ENCODE measurements at places on chromosomes 13 and 19.
A peak's percentile ranks its signal among the peaks of the same experiment; 100 is the strongest.

DNA sequence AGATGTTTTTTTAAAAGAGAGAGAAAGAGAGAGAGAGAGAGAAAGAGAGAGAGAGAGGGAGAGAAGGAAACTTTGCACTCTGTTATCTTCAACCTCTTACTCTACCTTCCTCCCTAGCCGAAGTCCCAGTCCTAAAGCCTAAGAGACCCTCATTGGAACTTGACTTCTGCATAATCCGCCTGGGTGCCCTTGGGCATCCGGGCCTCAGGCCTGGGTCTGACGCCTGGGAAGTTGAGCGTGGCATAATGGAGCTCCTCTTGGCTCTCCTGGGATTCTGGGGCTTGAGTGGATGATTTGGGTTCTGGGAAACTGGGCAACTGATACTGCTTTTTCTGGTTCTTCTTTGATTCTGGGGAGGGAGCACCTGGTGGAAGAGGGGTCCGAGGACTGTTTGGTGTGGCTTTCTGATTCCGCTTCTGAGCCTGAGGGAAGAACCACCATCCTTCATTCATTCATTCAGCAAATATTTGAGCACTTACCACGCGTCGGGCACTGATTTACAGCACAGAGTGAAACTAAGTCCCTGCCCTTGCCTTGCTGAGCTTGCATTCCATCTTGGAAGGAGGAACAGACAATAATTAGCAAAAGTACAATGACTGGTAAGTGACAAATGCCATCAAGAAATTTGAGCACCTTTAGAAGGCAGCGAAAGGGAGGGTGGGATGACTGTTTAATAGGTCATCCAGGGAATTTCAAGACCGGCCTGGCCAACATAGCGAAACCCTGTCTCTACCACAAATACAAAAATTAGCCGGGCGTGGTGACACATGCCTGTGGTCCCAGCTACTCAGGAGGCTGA lies 6.3 kb downstream of the SIGLEC10 start:
- no peak for DNase-seq

DNA sequence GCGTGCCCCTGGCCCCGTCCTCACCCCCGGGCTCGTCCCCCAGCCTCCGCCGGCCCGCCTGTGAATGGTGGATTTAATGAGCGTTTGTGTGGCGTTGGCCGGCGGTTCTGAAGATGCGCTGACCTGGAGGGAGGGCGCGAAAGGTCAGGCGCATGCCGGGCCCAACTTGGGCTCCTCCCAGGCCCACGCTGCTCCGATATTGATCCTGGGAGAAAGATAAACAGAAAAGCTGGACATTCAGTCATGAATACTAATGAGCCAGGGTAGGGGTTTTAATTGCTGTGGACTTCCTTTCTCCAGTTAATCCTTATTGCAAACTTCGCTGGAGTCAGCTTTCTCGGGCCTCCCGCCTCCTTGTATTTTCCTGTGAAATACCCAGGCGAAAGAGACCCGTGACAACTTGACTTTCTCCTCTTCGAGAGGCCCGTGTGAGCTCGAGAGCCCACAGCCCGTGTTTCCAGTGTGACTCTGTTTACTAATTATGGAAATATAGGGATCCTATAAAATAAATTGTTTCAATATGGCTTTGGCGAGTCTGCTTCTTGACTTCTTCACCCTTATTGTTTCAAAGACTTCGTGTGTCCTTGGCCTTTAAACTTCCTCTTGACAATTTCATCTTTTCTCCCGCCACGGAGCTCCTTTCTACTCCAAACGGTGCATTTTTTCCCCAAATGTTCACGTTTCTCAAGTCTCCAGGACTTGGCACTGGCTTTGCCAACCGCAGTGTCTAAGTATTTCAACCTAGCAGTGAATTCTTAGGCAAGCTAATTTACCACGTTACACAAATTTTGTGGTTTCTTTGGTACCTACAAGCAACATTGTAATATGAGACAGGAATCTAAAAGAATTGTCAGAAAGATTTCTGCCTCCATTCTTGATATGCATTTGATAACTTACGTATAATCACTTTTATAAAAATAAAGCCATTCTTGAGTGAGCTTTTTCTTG lies 10.5 kb downstream of the ZIC2 start:
- DNase-seq = no peak

DNA sequence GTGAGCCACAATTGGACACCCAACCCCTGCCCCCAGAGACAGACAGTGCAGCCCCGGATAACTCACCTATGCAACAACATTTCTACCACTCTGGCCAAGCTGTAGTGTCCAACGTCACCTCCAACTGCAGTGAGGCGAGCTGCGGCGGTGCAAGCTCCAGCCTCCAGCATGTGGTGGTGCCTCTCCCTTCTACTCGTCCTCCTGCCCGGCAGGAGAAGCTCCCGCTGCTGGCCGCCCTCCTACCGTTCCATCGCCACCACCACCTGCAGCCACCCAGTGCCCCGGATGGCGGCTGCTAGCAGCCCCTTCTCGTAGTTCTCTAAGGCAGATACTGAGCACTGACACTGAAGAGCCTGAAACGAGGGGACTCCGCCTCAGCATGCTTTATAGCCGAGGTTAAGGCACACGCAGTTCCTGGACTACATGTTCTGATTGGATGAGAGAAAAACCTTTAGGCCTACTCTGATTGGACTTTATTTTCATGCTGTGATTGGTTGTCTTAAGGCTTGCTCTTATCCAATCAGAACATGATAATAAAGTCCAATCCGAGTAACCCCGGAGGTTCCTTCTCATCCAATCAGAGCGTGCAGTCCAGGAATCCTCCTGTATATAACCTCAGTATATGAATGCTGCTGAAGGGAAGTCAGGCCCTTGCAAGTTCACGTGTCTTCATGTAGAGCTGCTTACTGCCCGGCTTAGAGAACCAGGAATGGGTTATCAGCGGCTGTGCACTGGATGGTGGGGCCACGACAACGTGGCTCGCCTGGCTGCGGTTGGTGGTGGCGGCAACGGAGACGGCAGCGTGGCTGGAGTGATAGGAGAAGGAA lies 63.5 kb downstream of the TUBA3C start:
- no peak for DNase-seq

DNA sequence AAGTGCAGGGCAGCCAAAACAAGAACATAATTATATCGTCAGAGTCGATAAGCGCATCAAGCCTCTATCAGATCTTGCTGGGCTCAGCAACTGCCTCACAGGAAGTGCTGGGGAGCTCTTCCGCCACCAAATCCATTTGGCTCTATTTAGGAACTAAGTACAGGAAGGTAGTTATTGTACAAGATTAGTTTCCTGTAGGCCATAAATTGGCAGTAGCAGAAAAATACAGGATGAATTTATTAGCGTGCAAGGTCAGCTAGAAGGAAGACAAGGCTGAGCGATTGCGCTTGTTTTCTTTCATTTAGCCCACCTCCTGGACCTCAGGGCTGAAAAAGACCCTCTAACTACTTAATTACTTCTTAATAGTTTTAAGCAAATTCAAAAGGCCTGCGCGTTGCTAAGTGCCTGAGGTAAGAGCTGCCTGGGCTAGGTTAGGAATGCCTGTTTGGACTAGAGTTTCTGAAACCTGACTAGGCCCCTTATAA lies 118.5 kb downstream of the IRS2 start:
- DNase-seq = no peak

GRCh38 chr13:44908712-44909111 lies 80.6 kb downstream of the NUFIP1 start:
- no peak for DNase-seq

GRCh38 chr13:35531526-35531925 lies 55.0 kb upstream of the MAB21L1 start:
- DNase-seq = no peak

GRCh38 chr13:112756511-112756966 lies 66.7 kb downstream of the ATP11A start:
- DNase-seq = no peak

DNA sequence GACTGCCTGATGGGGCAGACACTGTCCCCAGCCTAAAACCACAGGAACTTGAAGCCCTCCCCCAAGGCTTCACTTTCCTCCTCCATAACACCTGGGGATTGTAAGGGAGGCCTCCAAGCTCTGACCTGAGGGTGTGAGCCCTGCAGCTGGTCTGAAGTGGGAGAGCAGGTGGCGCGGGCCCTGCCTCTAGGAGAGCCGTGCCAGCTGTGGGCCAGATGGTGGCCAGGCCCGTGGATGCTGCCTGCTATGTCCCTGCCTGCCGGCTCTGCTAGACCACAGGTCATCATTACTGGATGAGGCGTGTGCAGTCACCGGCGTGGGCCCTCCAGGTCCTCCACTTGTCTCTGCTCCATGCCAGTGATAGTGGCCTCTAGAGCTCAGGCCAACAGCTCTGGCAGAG lies 3.5 kb upstream of the KLHL26 start:
- DNase-seq = no peak

GRCh38 chr13:46655377-46656180 lies 102.6 kb downstream of the LRCH1 start:
- DNase-seq = no peak

DNA sequence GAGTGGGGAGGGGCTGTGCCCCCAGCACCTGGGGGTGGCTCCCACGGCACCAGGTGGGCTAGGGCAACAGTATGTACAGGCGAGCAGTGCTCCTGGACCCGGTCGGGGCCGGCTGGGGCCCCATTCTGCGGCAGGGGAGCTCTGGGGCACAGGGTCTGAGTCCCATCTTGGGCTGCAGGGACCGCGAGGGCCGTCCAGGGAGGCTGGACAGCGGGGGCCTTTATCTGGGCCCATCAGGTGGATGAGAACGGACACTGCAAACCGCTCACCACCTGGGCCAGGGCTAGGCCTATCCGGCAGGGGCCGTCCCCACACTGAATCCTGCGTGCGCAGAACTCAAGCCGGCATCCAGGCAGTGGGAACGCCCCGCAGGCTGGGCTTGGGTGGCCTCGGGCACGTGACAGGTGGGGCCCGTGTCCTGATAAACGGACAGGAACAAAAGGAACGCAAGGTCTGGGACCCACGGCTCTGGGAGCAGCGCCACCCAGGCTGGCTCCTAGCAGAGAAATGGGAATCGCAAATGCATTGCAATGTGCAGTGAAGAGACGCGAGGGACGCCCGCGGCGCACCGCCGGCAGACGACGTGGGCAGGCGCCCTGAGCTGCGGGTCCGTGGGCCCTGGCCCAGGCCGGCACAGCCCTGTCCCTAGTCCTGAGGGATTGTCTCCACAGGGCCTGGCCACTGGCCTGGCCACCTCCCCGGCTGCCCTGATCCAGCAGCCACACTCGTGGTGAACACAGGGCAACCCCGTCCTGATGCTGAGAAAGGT lies 29.7 kb downstream of the BTBD2 start:
- DNase-seq = no peak

GRCh38 chr13:113209759-113210421 lies 477 bp downstream of the CUL4A start:
- DNase-seq = peak; percentile 80

DNA sequence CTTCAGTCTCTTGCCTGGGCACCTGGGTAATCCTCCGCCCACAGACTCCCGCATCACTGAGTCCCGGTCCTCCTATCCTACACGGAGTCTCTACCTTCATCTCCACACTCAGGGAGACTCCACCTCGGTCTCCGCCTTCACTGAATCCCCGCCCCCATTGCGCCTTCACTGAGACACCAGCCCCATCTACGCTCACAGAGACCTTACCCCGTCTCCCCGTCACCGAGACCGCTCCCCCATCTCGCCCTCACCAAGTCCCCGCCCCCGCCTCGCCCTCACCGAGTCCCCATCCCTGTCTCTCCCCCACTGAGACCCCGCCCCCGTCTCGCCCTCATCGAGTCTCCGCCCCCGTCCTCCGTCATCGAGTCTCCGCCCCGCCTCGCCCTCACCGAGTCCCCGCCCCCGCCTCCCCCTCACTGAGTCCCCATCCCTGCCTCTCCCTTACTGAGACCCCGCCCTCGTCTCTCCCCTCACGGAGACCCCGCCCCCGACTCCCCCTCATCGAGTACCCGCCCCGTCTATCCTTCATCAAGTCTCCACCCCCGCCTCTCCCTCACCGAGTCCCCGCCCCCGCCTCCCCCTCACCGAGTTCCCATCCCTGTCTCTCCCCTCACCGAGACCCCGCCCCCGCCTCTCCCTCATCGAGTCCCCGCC lies 23.1 kb upstream of the ZNF846 start:
- DNase-seq = peak; percentile 89

DNA sequence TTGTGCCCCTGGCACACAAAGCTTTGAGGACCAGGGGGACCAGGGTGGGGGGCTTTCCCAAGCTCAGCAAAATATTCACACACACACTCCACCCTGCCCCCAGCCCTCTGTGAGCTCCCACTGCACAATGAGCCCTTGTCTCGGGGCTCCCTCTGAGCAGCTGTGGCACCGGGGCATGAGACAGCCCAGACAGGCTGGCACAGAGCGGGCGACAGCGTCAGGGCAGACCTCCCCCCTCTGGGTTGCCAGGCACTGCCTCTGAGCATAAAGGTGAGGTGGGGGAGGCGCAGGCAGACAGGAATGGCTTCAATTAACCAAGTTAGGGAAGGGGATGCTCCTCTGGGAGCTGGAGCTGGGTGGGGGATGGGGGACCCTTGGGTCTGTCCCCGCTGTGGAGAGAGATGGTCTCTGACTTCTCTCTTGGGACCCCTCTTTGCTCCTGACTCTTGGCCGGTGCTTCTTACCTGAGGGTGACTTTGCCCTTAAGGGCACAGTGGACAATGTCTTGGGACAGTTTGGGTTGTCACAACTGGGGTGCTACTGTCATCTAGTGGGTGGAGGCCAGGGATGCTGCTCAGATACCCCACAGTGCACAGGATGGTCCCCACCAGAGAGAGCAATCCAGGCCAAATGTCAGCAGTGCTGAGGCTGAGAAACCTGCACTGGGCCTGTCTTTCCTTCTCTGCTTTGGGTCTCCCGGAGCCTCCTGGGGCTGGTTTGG lies 30.3 kb downstream of the LYL1 start:
- no peak for DNase-seq

- DNase-seq = no peak
Observed at GRCh38 chr13:38707460-38707859, 20.6 kb downstream of the FREM2 start.

DNA sequence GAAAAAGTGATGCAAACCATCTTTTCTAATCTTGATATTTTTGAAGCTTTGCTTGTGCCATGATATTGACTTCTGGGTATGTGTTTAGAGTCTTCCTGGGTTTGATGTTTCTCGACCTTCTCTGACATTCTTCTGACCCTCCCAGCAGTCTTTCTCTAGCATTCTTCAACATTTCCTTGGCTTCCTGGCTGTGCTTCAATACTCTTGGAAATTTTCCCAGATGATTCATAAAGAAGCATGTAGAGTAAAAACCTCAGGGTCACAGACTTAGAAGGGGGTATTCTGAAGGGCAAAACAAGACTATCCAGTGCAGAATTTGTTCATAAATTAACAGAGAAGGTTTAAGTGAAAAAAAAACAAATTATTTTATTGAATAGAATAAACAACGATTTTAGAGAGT lies 946.3 kb upstream of the PCDH9 start:
- DNase-seq = no peak

GRCh38 chr13:64640002-64640401 lies 2590.1 kb downstream of the PCDH9 start:
- no peak for DNase-seq

GRCh38 chr19:30366282-30366681 lies 5.9 kb upstream of the ZNF536 start:
- DNase-seq = no peak

- DNase-seq = no peak
Observed at GRCh38 chr13:27933580-27934328, 14.0 kb downstream of the PDX1 start.
